ENCODE measurements at places on chromosomes 2 and 18.

GRCh38 chr2:232296776-232297525, 81.6 kb upstream of the ALPP start:
- no peak for DNase-seq

DNA sequence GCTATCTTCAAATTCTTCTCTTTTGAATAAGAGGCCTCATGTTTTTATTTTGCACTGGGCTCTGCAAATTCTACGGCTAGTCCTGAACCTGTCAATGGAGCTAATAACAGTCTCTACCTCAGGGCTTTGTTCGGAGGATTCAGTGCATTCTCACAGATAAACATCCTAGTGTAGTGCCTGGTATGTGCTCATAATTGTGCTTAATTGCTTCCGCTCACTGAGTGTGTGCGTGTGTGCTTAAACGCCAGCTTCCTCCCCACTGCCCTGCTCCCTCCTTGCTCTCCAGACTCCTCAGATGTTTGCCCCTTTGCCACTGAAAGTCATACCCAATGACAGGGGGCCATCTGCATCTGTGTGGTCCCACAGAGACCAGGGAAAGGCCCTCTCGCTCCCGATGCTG, 6.7 kb downstream of the GYPC start:
- DNase-seq = no peak

- no peak for DNase-seq
Measured at GRCh38 chr2:215567504-215567903, 131.6 kb upstream of the FN1 start.

GRCh38 chr2:237618449-237618848, 8.9 kb upstream of the LRRFIP1 start:
- DNase-seq = no peak

DNA sequence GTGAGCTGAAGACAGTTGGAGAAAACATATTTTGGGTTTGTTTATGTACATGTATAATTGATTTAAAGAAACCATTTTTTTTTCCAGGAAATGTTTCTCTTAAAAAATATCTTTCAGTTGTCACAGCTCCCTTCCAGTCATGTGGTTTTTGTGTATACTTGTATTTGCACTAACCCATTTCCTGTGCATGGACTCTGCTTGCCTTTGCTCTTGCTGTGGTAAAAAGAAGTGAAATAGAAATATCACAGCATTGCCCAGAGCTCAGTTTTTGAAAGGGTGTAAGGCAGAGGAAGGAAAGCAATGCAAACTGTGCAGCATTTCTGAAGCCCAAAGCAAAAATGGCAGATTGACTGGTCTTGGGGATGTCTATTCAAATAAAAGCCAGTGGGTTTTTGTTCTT, 10.4 kb upstream of the DOCK10 start:
- DNase-seq = no peak

- no peak for DNase-seq
Measured at GRCh38 chr2:104041351-104041750, 812.6 kb upstream of the POU3F3 start.

DNA sequence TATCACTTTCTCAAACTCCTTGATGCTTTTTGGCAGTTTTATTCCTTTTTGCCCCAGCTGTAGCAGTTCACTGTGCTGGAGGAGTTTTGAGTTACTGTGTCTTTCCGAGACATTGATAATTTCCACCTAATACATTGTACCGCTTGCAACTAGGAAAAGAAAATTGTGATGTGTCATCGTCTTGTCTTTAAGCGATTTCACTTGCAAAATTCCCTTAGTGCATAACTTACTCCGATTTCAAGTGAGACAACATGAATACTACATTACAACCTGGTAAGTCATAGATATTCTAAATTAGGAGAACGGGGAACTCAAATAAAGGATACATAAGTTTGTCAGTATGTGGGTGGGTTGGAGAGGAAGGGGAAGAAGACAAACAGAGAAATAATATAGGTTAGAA, 340.5 kb upstream of the KYNU start:
- no peak for DNase-seq

- no peak for DNase-seq
Measured at GRCh38 chr18:21868770-21869169, 128.2 kb downstream of the MIB1 start.

DNA sequence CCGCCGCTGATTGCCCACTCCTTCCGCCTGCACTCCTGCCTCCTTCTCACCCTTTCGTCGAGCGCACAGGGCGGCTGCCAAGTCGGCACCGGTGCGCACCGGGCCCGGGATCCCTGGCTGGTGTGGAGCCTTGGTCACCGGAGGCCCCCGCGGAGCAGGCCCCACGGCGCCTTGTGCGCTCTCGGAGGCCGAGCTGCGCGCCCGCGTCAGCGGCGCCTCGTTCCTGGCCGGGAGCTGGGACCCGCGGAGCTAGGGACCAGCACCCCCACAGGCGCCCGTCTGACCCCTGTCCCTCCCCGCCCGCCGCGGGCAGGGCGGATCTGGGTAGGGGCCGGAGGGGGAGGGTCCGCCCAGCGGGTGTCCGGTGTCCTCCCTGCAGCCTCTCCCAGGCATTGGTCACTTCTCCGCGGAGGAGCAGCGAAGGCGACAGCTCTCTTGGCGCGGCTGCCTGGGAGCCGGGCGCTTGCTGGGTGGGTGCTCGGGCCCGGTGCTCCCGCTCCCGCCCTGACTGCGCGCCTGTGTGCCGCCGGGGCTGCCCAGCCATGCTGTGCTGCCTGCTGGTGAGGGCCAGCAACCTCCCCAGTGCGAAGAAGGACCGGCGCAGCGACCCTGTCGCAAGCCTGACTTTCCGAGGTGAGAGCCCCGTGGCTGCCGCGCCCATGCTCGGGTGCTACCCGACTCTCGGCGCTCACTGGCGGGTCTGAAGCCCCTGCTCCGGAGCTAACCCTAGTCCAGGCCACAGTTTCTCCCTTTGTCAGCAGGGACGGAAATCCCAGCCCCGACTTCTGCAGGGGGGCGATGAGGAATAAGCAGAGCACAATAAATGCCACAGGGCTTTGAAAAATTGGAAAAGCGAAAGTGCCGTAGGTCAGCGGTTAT, 13.2 kb downstream of the DYSF start:
- no peak for DNase-seq

DNA sequence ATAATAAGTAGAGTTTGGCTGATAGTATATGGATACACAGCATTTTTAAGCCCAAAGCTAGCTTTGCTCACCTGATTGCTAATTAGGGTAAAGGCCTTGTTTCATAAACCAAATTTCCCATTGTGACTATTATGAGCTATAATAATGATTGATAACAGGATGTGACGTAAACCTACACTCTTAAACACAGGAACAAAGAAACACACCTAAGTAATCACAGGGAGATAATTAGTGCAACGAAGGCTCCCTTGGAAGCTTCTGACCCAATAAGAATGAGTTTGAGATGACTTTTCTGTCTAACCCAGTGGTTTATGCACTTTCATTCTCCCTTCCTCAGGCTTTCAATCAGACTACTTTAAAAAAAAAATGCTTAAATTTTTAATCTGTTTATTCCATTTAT, 683.2 kb downstream of the SATB2 start:
- DNase-seq = no peak

- DNase-seq = no peak
Measured at GRCh38 chr2:150788426-150789140, 301.1 kb upstream of the RND3 start.

DNA sequence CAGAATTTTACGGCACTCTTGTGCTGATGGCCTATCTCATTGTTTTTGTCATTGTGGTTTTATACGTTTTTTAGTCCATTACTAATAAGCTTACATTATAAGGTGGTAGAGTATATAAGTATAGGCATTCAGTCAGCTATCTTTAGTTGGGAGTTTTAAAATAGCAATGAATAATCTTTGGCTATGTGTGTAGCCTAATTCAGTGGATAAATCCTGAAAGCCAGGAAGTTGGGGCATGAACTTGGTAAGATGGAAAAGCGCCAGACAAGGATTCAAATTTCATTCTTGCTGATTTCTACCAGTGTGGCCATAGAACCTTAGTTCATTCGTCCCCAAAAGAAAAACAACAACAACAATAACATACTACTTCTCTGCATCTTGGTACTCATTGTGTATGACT, 31.2 kb downstream of the EPC2 start:
- no peak for DNase-seq

DNA sequence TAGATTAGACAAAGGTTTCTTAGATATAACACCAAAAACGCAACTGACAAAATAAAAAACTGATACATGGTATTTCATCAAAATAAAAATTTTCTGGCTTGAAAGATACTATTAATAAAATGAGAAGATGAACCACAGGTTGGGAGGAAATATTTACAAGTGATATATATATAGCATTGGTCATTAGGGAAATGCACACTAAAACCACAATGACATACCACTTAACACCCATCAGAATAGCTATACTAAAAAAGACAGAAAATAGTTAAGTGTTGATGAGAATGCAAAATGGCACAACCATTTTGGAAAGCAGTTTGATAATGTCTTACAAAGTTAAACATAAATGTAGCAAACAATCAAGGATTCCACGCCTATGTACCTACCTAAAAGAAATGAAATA, 83.9 kb downstream of the SLC66A3 start:
- no peak for DNase-seq

DNA sequence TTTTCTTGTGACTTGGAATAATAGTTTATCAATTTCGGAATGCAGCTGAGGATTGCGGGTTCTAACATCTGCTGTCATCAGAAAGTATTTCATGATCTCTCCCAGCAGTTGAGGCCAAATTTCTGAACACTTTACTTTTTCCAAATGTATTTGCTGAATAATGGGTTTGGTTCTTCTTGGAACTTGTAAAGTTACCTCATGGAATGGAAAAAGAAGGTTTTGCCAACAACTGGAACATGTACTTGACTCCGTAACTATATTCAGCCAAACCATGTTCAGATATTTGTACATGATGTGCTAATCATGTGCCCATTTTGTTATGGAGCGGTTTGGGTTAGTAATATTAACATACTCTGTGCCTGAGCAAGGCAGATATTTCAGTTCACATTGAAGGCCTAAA, 119.6 kb downstream of the LCLAT1 start:
- no peak for DNase-seq

GRCh38 chr2:65537651-65538385, 105.4 kb upstream of the SPRED2 start:
- no peak for DNase-seq

DNA sequence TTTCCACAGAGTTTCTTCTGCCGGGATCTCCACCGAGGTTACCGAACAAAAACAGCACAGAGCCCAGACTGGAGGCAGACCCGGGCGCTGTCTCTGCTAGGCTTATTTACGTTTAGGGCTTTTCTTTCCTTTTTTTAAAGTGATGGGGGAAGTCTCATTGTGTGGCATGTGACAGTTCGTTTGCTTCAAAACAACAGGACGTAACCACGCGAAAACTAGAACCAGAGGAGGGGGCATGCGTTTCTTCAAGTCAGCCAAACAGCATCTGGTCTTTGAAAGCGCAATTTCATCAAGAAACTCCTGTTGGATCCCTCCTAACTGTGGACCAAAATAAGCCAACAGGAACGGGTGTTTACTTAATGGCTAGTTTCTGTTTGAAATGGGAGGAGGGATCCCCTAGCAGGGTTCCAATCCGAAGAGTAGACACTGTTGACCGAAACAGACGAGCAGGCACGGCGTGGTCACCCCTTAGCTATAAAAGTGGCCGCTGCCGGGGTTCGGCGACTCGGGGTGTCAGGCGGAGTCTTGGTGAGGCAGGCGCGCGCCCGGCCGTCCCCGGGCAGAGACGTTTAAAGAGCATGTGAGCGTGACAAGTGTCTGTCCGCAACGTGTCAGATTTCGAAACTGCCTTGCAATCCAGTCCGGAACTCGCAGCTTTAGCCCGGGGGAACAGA, 997 bp upstream of the TGIF1 start:
- DNase-seq = no peak

- no peak for DNase-seq
Measured at GRCh38 chr2:161775971-161776370, 151.8 kb downstream of the SLC4A10 start.

- no peak for DNase-seq
Measured at GRCh38 chr2:23429036-23429435, 44.1 kb downstream of the KLHL29 start.

DNA sequence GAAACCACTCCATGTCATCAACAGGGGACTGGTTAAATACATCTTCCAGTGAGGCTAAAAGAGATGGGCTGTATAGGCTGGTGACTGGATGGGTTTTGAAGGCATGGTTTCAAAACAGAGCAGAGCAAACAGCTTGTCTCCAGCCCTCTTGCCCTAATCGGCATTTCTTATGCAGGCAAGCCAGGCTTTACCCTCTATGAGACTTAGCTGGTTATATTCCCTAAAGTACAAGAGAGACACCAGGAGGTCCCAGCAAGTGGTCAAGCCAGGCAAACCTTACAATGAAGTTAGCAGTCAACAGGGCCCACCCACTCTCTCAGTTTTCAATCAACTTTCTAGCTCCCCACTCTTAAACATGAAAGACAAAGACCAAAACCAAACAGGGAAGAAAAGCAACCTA, 19.0 kb downstream of the OSBPL1A start:
- no peak for DNase-seq

DNA sequence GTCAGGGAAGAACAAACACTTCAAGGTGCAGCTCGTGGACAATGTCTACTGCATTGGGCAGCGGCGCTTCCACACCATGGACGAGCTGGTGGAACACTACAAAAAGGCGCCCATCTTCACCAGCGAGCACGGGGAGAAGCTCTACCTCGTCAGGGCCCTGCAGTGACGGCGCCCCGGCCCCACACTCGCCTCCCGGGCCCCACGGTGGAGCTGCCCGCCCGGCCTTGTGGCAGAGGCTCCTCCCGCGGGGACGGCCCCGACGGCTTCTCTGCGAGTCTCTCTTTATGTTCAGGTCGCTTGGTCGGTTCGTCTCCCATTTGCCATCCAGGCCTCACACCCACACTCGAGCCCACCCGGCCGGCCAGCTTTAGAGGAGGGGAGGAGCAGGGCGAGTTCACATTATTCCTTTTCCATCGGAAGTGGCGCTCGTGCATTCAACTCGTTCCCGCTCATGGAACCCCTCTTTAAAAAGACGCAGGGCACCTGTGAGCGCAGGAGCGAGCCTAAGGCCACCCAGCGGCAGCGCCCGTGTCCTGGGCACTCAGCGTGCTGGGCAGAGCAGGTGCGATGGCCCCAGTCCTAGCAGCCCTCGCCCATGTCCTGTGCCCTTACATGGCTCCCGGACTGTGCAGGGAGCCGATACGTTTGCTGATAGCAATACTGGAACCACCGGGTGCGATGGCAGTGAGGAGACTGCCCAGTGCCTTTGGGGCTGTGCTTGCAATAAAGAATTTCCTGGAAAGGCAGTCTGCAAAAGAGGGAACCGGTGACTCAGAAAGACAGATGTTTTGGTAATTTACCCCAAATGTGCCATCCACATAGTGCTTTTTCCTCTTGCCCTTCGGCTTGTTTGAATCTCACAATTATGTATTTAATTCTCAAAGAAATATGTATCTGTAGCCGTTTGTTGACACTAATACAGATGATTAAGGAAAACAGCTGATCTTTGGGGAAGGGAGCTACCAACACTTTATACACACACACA, 148.6 kb downstream of the NCK2 start:
- no peak for DNase-seq

- DNase-seq = no peak
Measured at GRCh38 chr18:72867746-72868584, at the start of gene NETO1. Gene NETO1 (minus strand): TSS chr18:72867987. CDS start chr18:72867291, 696 bp downstream.

GRCh38 chr2:11122380-11122779, 32.9 kb upstream of the SLC66A3 start:
- DNase-seq = no peak
